Epithelial cell of proximal tubule (primary cell): ENCODE measurements at places on chromosomes 1 and 21. TPM values are rescaled to one million over a fixed set of nuclear protein-coding genes. Genes with fewer than 3 reads are reported as not detected.

DNA sequence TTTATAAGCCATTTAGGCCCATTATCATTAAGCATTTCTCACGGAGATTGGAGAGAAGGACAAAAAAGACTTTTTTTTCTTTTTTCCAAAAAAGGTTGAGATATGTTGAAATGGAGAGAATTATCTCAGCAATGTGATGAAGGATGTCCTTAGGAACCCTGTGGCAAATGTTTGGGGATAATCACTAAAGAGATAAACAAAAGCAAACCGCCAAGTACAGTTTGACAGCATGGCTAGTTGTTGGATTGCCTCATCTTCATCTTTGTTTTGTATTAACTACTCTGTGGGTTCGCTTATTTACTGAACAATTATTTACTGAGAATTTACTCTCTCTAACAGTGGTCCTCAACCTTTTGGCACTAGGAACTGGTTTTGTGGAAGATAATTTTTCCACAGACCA lies 97.4 kb upstream of the HP1BP3 start:
- DNase-seq: no peak

DNA sequence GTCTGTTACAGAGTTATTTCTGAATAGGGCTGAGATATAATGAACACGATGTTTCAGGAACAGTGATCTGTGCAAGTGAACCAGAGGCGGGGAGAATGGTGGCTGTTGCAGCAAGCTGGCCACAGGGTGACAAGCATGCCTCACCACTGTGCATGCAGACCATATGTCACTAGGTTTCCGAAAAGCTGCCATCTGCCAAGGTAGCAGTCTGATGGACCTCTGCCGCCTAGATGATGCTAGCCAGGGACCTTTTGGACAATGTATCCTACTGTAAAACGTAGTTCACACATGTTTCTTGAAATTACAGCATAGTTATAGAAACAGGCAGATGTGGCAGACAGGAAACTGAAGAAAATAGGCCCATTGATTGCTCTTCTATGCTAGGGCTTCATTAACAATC lies 204.2 kb upstream of the RRP15 start:
- DNase-seq: no peak

- no peak for DNase-seq
Observed at GRCh38 chr21:46084709-46085108, 13.2 kb upstream of the COL6A2 start.

DNA sequence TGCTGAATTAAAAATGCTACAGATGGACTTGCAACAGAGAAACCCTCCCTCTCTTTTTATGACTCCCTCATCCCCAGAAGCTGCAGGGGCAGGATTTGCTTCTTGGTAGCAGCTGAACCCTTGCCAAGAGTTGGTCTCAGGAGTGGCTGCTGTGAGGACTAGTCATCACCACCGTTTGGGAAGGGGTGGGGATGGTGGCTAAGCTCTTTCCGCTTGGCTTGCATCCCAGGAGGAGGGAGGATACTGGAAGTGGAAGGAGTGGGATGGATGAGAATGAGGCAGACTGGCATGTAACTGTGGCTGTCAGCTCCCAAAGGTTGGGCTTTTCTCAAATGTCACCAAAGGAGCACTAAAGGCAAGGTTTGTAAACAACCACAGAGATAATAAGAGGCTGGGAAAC lies 50.8 kb upstream of the COL24A1 start:
- DNase-seq: peak; percentile 23

GRCh38 chr1:179776831-179777230 lies 33.7 kb downstream of the FAM163A start:
- DNase-seq: no peak

GRCh38 chr1:193856261-193856660 lies 669.8 kb upstream of the B3GALT2 start:
- peak; percentile 1 for DNase-seq

- DNase-seq: no peak
Observed at GRCh38 chr1:2880812-2881295, 79.4 kb upstream of the TTC34 start.

DNA sequence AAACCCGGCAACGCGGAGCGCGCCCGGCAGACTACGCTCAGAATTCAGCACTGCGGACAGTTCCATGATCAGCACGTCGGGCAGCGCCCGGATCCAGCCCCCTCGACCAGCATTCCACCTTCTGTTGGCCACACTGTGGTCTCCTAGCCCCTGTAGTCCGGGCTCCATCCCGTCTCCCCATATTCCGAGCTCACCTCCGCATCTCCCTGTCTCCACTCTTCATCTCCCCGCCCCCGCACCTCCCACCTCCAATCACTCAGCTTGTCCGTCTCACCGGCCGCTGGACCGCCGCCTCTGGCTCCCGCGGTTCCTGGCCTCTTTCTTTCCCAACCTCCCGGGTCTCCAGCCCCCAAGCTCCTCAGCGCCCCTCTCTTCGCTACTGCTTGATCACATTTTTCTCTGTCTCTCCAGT lies 500 bp downstream of the EPHA10 start:
- no peak for DNase-seq

DNA sequence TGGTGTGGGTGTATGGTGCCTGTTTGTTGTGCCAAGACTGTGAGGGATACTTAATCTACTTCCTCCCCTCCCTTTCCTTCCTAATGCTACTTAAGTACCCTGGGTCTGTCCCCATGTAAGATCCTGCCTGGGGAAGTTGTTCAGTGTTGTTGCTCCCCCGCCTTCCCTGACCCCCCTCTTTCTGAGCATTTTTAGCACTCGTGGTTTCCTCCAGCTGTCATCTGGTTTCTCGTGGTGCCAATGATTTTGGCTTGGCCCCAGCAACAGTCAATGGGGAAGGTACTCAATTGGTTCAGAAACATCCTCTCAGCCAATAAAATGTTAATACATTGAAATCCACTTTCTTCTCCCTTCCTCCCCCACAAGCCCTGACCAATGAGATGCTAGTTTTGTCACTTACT lies 8.0 kb upstream of the B4GALT3 start:
- no peak for DNase-seq

DNA sequence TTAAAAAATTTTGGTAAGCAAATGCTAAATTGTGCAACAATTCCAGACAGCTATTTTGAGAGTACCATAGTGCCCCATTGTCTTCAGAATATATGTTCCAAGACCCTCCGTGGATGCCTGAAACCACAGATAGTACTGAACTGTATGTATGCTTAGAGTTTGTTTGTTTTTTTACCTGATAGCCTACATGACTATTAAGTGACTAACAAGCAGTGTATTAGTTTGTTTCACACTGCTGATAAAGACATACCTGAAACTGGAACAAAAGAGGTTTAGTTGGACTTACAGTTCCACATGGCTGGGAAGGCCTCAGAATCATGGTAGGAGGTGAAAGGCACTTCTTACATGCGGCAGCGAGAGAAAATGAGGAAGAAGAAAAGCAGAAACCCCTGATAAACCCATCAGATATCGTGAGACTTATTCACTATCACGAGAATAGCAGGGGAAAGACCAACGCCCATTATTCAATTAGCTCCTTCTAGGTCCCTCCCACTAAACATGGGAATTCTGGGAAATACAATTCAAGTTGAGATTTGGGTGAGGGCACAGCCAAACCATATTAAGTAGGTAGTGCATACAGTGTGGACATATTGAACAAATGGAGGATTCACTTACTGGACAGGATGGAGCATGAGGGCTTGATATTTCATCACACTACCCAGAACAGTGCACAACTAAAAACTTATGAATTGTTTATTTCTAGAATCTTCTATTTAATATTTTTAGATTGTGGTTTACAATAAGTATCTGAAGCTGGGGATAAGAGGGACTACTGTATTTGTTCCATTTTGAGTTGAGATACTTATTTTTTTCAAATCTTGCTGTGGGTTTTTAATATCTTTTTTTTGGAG lies 78.5 kb downstream of the LHX9 start:
- DNase-seq: no peak

DNA sequence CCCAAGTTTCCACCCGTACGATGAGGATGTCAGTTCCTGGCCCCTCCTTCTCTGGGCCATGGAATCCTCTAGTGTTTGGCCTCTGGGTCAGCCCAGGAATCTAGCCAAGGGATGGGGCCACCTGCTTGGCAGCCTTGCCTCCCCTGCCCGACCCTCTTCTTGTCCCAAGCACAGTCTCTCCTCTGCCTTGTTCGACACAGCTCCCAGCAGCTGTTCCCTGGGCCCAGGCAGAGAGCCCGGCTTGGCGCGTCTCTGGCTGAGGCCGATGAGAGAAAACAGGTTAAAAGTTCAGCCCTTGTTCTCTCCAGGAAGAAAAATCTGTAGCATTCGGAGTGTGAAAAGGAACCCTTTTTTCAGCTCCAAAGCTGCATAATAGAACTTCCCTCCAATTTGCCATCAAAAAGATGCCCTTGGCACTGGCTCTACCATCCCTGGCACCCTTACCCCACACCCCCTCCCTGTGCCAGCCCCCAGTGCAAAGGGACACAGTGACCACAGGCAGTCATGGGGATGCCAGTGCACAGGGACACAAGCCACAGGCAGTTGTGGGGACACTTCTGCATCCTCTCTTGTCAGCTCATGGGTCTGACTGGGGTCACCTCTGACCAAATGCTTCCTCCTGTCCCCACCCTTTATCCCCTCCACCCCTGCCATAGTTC lies 68.4 kb downstream of the EPHB2 start:
- no peak for DNase-seq

- no peak for DNase-seq
Observed at GRCh38 chr1:145878724-145879123, 6.9 kb downstream of the ANKRD35 start.

- no peak for DNase-seq
Observed at GRCh38 chr1:67382292-67382691, 47.9 kb downstream of the SERBP1 start.

GRCh38 chr1:108057541-108057940 lies 92.6 kb upstream of the VAV3 start:
- DNase-seq: no peak

DNA sequence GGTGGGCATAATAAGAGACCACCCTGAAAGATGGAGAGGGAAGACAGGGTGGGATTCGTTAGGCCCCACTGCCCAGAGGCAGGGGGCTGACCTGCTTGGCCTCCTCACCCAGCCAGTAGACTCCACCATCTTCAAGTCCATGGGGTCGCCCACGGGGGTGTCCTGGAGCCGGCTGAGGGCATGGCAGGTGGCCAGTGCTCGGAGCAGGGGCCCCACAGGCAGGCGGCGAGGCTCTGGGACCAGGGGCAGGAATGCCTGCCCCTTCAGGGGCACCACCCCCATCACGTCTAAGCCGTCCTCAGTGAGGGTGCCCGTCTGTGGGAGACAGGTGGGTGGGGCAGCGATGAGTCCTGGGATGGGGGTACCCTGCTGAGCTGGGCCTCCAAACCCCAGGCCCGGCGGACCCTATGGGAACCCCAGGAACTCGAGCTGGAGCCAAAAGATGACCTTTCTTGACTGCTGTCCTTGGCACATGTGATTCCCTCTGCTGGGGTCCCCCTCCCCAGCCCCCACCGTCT lies 13.2 kb upstream of the MFAP2 start:
- no peak for DNase-seq

DNA sequence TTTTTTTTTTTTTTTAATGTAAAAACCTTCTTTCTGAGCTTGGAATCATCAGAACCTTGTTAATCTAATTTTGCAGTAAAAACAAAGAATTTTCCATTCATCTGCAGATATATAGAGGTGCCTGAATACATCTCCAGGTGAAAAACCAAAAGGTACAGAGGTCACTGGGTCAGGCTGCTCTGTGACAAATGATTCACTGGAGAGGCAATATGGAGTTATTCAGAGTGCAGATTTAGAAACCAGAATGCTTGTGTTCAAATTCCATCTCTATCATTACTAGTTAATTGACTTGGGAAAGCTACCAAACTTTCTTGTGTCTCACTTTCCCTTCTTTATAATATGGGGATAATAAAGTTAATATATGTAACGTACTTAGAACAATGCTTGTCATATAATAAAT lies 51.5 kb upstream of the C1orf53 start:
- DNase-seq: no peak

DNA sequence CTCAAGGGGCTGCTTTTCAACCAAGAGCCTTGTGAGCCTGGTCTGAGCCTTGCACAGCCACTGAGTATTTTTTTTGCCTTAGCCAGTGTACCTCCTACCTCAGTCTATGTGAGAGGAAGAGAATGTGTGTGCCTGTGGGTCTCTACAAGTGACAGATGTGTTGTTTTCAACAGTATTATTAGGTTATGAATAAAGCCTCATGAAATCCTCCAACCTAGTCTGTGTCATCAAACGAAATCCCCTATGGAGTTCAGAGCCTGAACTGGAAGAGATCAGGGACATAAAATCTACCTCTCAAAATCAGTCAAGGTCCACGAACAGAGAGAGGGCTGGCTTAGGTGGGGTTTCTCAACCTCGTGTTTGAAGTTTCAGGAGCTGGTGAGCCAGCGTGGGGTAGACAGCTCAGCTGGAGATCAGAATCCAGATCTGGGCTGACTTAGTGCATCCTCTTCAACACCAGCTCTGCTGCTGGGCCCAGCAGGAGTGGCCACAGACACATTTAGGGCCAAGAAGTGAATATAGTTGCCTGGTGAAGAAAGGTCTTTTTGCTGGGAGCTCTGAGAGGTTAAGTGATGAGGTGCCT lies 8.2 kb downstream of the XKR8 start:
- no peak for DNase-seq

- DNase-seq: no peak
Observed at GRCh38 chr1:35931446-35932157, 697 bp downstream of the AGO3 start.

LHX8 gene
- not detected in 2 replicates for total RNA-seq

PEX10 gene
- 26.5 and 44.1 TPM in 2 replicates for total RNA-seq

CNR2 gene
- total RNA-seq: not detected in 2 replicates

SYCP1 gene
- total RNA-seq: not detected in 2 replicates

FTCD gene
- total RNA-seq: not detected in 2 replicates

PYHIN1 gene
- total RNA-seq: not detected in 2 replicates

NPPA gene
- total RNA-seq: not detected in 2 replicates

CLDN17 gene
- total RNA-seq: not detected in 2 replicates
